PC-3 (cell line): ENCODE measurements at places on chromosomes 6 and 20. TPM values are rescaled to one million over a fixed set of nuclear protein-coding genes. Genes with fewer than 3 reads are reported as not detected.

- peak; percentile 58 for DNase-seq
Observed at GRCh38 chr6:132007474-132008190, 56.5 kb upstream of the CCN2 start.

GRCh38 chr6:45691426-45691825 is 313.7 kb upstream of the SUPT3H start:
- no peak for DNase-seq

- DNase-seq, result peak; percentile 53
Observed at GRCh38 chr6:45116714-45117410, 211.3 kb upstream of the RUNX2 start.

GRCh38 chr20:53902968-53903651 is 167.3 kb downstream of the BCAS1 start:
- no peak for DNase-seq

- no peak for DNase-seq
Observed at GRCh38 chr6:1713016-1713600, 103.4 kb downstream of the FOXC1 start.

GRCh38 chr20:57004416-57004815 is 262.0 kb downstream of the BMP7 start:
- DNase-seq, result no peak

- DNase-seq, result peak; percentile 81
Observed at GRCh38 chr6:157380779-157381561, at the start of gene ZDHHC14. ZDHHC14 (plus strand) TSS chr6:157381190.

DNA sequence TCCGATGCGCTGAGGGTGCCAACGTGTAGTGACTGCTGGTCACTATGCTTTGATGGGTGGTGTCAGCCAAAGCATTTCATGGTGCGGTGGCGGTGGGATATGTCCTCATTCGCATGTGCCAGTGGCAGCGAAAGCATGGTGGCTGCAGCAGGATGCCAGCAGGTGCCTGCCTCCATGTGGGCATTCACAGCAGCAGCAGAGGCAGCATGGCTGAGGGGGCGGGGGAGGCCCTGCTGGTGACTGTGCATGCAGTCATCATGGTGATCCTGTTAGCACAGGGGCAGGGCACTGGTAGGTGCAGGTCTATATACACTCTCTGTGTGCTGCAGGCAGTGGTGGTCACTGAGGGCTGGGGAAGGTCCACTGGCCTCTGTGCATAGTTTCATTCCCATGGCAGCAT is 22.0 kb downstream of the FIG4 start:
- DNase-seq, result peak; percentile 51

DNA sequence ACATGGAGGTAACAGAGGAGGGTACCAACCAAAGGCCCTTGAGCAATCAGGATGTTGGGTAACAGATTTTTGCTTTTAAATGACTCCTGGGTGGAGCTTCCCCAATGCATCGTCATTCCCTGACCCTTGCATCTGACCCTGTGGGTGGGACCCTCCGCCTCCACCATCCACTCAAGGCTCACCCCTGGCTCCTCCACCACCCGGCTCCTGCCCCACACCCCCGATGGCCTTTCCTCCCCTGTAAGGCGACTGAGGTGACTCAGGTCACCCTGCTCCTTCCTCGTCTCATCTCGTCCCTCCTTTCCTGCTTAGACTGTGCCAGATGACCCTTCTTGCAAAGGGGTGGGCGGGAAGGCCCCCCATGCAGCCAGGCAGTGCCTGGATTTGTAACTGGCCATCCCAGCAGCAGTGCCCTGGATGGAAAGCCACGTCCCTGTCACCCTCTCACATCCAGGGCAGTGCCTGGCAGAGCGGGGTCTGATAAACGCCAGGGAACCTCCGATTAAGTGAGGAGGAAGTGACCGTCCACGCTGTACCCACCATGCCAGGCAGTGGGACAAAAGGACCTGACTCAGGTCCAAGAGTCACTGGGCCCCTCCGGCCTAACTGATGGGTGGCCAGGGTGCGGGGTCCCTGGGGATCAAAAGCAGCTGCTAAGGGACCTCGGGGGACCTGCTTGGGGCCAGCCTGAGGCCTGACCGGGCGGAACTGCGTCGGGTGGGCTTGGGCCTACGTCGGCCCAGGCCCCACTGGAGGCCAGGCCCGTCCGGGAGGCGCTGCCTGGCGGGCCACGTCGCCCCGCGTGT is 624 bp upstream of the NPEPL1 start:
- no peak for DNase-seq

DNA sequence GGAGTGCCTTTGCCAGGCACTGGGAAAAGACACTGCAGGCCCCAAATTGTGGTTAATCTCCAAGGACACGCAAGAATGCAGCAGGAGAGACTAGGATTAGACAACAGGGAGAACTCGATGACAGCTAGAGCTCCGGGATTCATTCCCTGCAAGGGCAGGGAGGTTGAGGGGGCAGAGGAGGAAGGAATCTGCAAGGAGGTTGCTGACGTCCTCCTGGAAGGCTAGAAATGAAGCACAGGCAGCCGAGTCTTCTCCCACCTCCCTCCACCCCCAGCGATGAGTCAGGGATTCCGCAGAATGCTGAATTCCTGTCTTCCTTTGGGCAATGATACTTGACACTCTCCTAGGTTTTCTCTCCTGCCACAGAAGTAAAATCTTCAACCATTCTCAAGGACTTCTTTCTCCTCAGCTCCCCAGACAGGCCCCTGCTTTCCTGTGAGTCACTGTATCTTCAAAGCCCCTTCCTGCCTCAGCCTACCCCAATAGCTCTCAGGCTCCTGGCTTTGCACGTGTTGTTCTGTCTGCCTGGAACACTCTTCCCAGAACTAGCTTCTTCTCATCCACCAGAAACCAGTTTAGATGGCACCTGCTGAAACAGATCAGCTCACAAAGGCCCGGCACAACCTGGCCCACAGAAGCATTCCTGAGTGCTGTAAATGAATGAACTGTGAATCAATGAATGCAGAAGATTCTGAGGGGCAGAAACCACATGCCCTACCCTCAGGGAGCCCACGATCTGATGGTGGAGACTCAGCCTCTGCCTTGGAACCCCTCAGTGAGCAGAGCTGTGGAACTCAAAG is 85.6 kb downstream of the MRPL14 start:
- peak; percentile 98 for DNase-seq

DNA sequence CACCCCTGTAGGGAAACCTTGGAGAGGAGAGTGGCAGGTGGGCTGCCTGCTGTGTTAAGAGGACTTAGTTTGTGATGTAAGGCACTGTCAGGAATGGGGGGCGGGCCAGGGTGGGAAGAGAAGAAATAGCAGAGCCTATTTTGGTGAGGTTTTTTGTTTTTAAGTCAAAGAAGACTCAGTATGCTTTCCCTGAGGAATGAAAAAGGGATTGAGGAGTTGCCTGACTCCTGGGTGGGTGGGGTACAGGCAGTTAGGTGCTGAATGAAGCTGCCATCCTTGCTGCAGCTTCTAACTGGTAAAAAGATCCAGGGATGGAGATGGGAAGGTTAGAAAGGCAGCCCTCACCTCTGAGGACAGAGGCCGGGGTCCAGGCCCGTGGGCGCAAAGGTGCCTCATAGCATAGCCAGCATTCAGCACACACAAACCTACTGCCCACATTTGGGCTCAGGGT is 37.9 kb downstream of the PLCG1 start:
- DNase-seq, result no peak

- peak; percentile 84 for DNase-seq
Observed at GRCh38 chr6:3822747-3823445, 26.3 kb upstream of the FAM50B start.

GRCh38 chr6:13250703-13251102 is 77.6 kb downstream of the TBC1D7 start:
- no peak for DNase-seq

GRCh38 chr20:42380287-42380686 is 762.1 kb upstream of the CHD6 start:
- DNase-seq, result no peak

DNA sequence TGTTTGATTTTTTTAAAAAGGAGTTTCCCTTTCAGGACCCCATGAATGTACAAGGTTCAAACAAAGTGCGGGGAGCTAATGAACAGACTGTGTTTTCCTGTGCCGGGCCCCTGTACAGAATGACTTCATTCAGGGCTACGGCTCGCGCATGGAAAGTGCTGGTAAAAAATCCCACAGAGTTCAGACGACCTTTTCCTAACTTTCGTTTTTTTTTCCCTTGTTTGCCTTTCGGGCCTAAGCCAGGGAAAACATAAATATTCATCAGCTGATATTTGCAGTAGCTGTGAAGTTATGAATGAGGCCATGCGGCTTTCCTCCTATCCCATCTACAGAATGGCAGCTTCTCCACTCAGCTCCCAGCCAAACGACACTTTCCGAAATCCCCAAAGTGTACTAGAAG is 74.0 kb downstream of the HAO1 start:
- no peak for DNase-seq

- DNase-seq, result no peak
Observed at GRCh38 chr6:116994447-116994846, 117.4 kb downstream of the RFX6 start.

GRCh38 chr6:14918200-14918907 is 327.5 kb upstream of the JARID2 start:
- no peak for DNase-seq

DNA sequence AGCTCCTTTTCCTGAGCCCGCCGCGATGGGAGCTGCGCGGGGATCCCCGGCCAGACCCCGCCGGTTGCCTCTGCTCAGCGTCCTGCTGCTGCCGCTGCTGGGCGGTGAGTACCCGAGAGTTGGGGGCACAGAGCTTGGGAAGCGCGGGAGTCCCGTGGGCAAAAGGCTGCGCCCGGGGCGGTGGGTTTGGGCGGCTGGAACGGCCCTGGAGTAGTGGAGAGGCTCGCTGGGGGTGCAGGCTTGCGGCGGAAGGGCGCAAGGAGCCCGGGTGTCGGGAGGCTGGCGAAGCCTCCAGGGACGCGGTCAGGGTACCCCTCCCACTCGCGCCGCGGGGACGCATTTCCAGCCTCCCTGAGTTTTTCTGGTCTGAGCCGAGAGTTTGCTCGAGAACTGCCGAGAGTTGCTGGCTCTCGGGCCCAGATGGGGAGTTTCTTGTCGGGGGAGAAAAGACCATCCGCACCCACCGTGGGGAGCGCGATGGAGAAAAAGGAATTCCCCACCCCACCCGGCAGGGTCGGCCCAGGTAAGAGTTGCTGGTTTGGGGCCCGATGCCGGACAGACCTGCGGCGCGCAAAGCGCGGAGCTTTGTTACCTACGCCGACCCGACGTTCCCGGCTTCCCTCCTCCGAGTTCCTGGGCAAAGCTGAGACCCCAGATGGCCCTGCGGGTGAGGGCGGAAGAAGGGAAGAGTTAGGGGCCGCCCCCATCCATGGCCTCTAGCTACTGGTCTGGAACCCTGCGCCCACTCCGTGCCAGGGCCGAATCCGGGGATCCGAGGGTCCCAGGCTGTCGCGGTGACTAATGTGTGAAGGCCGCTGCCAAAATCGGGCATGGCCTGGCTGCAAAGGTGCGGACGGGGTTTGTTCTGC is 584 bp downstream of the PTK7 start:
- DNase-seq, result peak; percentile 53

- DNase-seq, result no peak
Observed at GRCh38 chr6:63014290-63014689, 197.0 kb upstream of the FKBP1C start.

GRCh38 chr6:41599015-41599851 is 39.0 kb upstream of the MDFI start:
- DNase-seq, result no peak

Gene C20orf204
- total RNA-seq, result 2.1 and 3.4 TPM in 2 replicates

Gene LY6G6F
- total RNA-seq, result not detected in 2 replicates

Gene SNX21
- 90.1 and 108 TPM in 2 replicates for total RNA-seq

Gene TRMT6
- total RNA-seq, result 35.4 and 44.0 TPM in 2 replicates

Gene ABCF1
- 67.3 and 77.3 TPM in 2 replicates for total RNA-seq

Gene ETV7
- total RNA-seq, result not detected in 2 replicates

Gene PPP1R16B
- total RNA-seq, result 0.04 and 0.12 TPM in 2 replicates

Gene HLA-DQA1
- total RNA-seq, result not detected in 2 replicates
